Frontal cortex (tissue), 4 donors: ENCODE measurements at places on chromosomes 13 and 19. TPM values are rescaled to one million over a fixed set of nuclear protein-coding genes. Genes with fewer than 3 reads are reported as not detected.
A peak's percentile ranks its signal among the peaks of the same experiment; 100 is the strongest.

DNA sequence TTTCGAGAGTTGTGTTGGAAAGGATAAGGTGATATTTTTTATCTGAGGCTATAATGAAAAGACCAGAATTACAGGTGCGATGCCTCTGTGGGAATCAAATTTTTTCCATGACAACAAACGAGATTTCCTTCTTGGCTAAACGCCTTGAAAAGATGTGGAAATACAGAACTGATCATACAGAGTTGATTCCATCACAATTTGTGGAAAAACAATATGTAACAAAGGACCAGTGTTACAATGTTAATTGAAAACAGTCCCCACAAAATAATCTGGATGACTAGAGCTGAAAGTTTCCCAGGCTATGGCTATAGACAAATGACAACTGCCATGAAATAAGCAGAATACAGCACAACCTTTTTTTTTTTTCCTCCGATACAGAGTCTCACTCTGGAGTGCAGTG is 628.9 kb downstream of the DIAPH3 start:
- no peak for DNase-seq

GRCh38 chr13:73733706-73734105 is 400.5 kb downstream of the KLF12 start:
- no peak for DNase-seq

- peak; percentile 94 for DNase-seq
Measured at GRCh38 chr19:5292822-5293611, 47.6 kb downstream of the PTPRS start.

- DNase-seq, result no peak
Measured at GRCh38 chr19:18226956-18227780, 930 bp upstream of the PDE4C start.

DNA sequence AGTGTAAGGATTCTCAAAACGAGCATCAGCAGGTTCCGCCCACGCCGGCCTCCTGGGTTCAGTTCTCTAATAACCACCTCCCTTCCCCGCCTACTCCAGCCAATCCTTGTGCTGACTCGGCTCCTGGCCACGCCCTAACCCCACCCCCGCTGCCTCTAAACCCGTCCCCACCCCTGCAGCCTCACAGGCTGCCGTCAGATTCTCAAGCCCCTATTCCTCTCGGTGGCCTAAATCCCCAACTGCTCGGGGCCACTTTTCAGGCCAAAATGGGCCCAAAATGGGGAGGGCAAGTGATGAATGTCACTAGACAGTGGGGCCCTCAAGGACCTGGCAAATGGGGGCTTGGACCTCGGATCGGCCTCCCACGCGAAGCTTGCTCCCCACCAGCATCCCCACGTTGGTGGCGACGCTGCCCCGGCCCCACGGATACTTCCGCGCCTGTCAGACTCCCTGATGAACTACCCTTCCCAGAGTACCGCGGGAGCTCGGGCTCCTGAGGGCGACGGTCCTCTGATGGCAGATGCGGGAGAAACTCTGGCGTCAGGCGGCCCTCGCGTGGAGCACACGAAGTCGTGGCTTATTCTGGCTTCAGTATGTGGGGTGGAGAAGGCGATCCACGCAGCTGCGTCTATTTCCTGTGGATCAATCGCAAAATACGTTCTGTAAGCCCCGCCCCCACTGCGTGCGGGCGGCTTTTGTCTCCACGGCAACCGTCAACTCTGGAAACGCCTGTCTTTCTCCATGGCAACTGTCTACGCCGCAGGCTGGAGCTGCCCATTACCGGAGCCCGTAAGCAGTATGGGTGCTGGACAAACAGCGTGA is 24.8 kb downstream of the ZNF473 start:
- peak; percentile 79 for DNase-seq

DNA sequence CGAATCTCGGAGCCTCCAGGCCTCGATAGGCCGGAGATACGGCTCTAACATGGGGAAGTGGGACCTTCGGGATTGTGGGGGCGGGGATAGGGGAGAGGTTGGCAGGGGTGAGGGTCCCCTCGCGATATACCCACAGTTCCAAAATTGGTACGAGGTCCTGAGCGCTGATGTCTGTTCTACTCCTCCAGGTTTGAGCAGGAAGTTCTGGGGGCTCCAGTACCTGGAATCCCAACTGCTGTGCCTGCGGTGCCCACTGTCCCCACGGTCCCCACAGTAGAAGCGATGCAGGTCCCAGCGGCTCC is 447 bp downstream of the RBM42 start:
- no peak for DNase-seq

- DNase-seq, result no peak
Measured at GRCh38 chr13:104357174-104357573, 1291.0 kb upstream of the SLC10A2 start.

DNA sequence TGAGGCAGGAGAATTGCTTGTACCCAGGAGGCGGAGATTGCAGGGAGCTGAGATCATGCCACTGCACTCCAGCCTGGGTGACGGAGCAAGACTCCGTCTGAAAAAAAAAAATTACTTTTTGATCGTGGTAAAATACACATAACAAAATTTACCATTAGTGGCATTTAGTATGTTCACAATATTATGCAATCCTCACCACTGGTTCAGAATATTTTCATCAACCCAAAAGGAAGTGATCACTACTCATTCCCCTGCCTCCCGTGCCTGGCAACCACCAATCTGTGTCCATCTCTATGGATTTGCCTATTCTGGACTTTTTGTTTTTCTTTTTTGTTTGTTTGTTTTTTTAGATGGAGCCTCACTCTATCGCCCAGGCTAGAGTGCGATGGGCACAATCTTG is 1.2 kb upstream of the PALM3 start:
- no peak for DNase-seq

DNA sequence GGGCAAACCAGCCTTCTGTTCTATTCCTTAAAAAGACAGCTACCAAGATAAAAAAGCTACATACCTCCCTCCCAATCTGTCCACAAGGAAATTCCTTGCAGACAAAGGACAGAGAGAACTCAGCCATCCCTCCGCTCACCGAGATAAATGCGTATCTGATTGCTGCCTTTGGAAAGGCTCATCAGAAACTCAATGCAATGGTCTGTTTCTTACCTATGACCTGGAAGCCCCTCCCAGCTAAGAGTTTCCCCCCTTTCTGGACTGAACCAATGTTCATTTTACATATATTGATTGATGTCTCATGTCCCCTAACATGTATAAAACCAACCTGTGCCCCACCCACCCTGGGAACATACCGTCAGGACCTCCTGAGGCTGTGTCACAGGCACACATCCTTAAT is 11.6 kb downstream of the BTBD2 start:
- DNase-seq, result no peak

DNA sequence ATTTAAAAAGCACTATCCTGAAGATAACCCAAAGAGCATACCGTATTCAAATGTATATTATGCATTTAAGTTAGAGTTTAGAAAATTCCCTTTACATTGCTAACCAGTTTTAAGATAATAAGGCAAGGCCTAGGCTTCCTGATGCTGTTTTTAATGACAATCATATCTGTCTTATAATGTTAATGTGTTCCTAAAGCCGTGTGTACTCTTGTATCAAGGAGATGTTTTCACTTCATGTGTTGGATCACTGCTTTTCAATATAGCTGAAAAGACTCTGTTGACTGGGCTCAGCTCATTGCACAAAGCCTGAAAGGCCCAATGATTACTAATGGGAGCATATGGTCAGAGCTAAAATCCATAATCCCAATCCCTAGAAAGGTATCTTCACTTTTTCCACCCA is 81.6 kb downstream of the DACH1 start:
- no peak for DNase-seq

GRCh38 chr19:18541992-18542940 is 1.1 kb downstream of the FKBP8 start:
- DNase-seq, result peak; percentile 47

GRCh38 chr13:113209336-113209758 is at the start of gene CUL4A:
CUL4A (plus strand) TSS chr13:113209613; CDS start chr13:113209628, 15 bp downstream.
- peak; percentile 85 for DNase-seq

GRCh38 chr13:53151336-53152056 is 122.9 kb downstream of the OLFM4 start:
- no peak for DNase-seq

DNA sequence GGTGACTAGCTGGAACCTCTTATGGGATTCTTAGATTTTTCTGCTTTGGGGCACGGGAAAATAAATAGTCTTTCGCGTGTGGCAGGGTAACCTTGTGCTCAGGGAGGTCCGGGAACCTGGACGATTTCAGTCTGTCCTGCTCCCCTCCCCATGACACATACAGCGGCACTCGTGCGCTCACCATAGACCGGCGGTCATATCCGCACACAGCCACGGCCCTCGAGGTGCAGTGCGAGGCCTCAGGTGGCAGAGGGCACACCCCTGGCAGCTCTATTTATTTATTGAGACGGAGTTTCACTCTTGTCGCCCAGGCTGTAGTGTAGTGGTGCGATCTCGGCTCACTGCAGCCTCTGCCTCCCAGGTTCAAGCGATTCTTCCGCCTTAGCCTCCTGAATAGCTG is 3.0 kb downstream of the ONECUT3 start:
- no peak for DNase-seq

DNA sequence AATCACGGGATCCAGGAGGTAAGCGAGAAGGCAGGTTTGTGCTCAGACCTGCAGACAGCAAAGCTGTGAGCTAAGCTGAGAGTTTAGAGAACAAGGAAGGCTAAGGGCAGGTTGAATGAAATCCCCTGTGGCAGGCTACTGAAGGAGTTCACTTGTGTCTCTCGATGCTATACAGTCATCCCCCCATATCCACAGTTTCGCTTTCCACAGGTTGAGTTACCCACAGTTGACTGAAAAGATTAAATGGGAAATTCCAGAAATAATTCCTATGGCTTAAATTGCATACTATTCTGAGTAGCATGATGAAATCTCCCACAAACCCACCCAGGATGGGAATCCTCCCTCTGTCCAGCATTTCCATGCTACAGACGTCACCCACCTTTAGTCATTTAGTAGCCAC is 49.6 kb downstream of the ABCC4 start:
- DNase-seq, result no peak

DNA sequence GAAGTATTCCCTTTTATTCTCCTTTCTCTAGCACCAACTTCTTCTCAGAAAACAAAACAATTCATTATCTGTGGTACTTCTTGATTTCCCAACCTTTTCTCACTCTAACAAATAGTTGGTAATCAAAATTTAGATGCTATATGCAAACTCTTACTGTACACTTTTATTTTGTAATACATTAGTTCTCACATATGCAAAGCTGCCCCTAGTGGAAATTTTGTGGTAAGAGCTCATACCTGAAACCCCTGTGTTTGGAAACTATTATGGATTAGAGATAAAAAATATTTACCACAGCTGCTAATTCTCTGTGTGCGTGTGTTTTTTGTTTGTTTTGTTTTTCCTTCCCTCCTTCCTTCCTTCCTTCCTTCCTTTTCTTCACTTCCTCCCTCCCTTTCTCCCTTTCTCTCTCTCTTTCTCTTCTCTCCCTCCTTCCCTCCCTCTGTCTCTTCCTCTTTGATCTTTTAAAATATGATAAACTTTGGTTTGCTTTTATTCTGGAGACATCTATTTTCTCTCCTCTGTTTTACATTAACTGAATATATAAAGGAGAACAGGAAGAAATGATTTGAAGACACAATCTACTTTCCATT is 537.4 kb downstream of the SLITRK6 start:
- DNase-seq, result no peak

DNA sequence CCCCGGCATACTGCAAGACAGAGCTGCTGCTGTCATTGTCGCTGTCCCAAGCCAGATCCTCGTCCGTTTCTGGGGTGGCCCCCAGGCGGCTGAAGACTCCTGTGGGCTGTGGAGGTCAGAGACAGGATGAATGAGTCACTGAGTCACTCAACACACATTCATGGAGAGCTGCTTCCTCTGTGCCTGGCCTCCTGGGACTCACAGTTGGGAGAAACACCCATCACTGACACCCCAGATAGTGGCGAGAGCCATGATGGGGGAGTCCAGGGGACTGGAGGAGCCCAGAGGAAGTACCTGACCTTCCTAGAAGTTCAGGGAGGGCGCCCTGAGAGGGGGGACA is 26.0 kb downstream of the C19orf47 start:
- DNase-seq, result no peak

GRCh38 chr19:17953869-17954268 is 13.0 kb upstream of the KCNN1 start:
- DNase-seq, result no peak

DNA sequence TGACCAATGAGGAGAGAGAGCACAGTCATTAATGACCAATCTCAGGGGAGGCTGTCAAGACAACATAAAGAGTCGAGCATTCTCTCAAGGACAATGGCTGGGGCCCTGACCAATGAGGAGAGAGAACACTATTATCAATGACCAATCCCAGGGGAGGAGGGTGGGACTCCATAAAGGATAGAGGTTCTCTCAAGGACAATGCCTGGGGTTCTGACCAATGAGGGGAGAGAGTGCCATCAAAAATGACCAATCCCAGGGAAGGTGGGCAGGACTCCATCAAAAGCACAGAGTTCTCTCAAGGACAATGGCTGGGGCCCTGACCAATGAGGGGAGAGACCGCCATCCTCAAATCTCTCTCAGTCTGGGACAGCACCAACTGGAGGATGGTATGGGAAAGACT is 3.3 kb upstream of the KLK11 start:
- DNase-seq, result no peak

GRCh38 chr13:75744127-75744526 is 108.0 kb downstream of the LMO7 start:
- DNase-seq, result no peak

DNA sequence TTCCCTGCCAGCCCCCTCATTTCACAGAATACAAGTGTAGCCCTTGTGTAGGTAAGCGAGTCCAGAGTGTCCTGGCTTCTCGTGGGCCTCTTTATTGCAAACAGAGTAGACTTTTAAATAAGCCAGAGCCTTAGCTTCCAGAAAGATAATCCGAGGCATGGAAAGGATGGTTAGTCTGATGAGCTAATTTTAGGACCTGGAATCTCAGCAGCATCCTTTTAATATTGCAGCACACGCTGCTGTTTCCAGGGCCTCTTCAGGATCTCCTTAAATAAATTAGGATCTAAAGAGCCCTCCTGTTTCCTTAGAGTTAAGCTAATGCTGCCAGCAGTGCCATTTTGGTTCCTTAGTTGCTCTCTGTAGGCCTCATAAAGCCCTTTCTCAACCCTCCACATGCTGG is 99.2 kb downstream of the RFC3 start:
- no peak for DNase-seq

GRCh38 chr13:112859817-112860190 is 109.2 kb upstream of the MCF2L start:
- no peak for DNase-seq

DNA sequence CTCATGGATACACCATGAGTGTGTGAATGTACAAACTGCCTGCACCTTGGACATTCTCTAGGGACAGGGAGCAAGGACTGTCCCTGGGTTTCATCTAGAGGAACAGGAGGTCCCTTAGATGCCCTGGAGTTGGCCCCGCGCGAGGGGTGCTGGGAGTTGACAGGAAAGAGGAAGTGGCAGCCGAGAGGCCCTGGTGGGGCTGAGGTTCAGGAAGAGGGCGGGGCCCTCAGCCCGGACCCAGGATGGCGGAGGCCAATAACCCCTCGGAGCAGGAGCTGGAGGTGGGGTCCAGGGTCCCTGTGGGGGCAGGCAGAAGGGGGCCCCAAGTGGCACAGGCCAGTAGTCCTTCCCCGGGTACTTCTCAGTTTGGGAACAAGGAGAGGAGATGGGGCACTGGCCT is 6.9 kb downstream of the PKN1 start:
- peak; percentile 41 for DNase-seq

Gene WDR62
- total RNA-seq, result 0.82 TPM

Gene PHLDB3
- 1.2 TPM for total RNA-seq

Gene ZIC2
- 2.4 TPM for total RNA-seq

Gene ZNF568
- total RNA-seq, result 49.7 TPM

Gene DIRAS1
- 20.8 TPM for total RNA-seq

Gene TMIGD2
- total RNA-seq, result not detected

Gene TMEM205
- total RNA-seq, result 27.7 TPM

Gene PSG11
- total RNA-seq, result not detected

Gene LYL1
- total RNA-seq, result 2.9 TPM

Gene ETV2
- total RNA-seq, result 0.82 TPM

Gene TGFB1
- total RNA-seq, result 0.41 TPM
